Right ventricle myocardium inferior (tissue), 1 donor: ENCODE measurements at places on chromosomes 1 and 21. TPM values are rescaled to one million over a fixed set of nuclear protein-coding genes. Genes with fewer than 3 reads are reported as not detected.

The DMBX1 gene
- not detected for total RNA-seq

The DIRAS3 gene
- total RNA-seq = 23.7 TPM

The CELA3A gene
- total RNA-seq = not detected

The MROH7 gene
- total RNA-seq = 3.8 TPM

The OR14K1 gene
- total RNA-seq = not detected

The TSACC gene
- not detected for total RNA-seq

The PLEKHN1 gene
- total RNA-seq = not detected

The LCE2B gene
- total RNA-seq = not detected

The TRABD2B gene
- 0.57 TPM for total RNA-seq

The DCST2 gene
- 0.35 TPM for total RNA-seq

The NDUFS5 gene
- 776 TPM for total RNA-seq

The FCGR3B gene
- 4.8 TPM for total RNA-seq

The BTBD19 gene
- total RNA-seq = 2.8 TPM

The S100A7 gene
- not detected for total RNA-seq

The FCRL2 gene
- not detected for total RNA-seq

The EFNA1 gene
- 43.9 TPM for total RNA-seq

The CD1E gene
- total RNA-seq = not detected

The ACTA1 gene
- 1,694 TPM for total RNA-seq

The HOOK1 gene
- total RNA-seq = 7.3 TPM
